OCI-LY7 (cell line): ENCODE measurements at places on chromosomes 16 and 17.

DNA sequence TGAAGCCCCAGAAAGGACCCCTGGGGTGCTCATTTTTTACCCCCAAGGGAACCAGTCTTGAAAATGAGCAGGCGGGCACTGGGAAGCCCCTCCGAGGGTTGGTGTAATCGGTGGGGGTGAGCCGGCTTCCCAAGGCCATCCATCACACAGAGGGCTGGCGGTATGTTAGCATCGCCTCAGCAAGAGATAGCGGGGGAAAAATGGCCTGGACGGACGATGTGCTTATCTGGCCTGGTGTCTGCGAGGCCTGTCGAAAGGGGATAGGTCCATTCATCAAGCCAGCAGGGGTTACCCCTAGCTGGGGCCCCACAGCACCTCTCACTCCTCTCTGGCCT is 188.9 kb downstream of the IRF8 start:
- no peak for DNase-seq

DNA sequence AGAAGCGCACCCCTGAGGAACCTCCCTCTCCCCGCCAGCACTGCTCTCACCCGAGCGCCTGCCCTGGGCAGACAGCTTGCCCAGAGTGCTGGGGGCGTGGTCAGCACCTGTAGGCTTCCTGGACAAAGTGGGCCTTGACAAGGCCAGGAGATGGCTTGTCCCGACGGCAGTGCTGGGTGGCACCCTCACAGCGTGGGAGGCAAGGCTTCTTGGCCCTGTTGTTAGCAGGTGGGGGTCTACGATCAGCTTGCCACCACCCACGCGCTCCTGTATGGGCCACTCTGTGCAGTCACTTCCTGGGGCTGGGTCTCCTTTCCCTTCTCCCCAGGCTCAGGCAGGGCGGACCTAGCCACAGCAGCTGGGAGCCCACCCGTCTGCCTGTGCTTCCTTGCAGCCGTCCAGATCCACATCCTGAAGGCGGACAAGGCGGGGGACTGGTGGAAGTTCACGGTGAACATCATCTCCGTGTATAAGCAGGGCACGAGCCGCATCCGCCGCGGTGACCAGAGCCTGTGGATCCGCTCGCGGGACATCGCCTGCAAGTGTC is 218.0 kb downstream of the NTN1 start:
- no peak for DNase-seq

DNA sequence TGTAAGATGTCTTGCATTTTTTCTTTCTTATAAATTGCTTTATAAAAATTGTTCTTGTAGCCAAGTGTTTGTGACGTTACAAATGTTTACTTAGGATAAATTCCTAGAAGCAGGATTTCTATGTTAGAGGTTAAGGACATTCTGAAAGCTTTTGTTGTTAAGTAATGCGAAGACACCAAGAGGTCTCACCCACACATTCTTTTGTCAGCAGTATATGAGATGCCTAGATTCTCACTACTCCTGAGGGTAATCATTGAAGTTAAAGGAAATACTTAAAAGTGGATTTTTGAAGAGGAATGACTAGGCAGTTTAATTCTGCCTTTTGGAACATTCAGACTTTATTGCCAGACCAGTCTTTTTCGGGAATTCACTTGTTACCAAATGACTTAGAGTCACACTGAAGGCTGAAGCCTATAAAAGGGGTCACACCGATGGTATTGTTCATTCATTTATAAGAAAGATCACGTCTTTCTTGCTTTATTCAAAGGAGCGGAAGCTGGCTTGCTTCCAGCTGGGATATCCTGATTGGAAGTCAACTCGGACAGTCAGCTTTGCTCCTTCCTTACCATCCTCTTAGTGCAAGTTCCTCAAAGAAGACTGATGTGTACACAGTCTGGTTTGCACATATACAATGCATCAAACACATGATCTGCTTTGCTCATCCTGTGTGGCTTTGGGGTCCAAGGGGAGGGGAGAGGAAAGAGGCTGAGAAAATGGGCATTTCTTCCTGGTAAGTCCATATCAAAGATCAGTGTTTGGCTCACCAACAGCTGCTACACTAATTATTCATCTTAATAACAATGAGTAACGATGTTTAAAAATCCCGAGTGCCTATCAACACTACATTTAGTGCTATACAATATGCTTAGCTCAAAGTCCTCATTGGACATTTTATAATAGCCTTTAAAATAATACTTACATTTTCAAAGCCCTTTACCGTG is 160.0 kb downstream of the MAP2K6 start:
- DNase-seq: peak; percentile 45

GRCh38 chr17:1628856-1629503 is 346 bp upstream of the SLC43A2 start:
- DNase-seq: peak; percentile 96

- no peak for DNase-seq
Observed at GRCh38 chr17:219696-220095, 38.2 kb upstream of the DOC2B start.

DNA sequence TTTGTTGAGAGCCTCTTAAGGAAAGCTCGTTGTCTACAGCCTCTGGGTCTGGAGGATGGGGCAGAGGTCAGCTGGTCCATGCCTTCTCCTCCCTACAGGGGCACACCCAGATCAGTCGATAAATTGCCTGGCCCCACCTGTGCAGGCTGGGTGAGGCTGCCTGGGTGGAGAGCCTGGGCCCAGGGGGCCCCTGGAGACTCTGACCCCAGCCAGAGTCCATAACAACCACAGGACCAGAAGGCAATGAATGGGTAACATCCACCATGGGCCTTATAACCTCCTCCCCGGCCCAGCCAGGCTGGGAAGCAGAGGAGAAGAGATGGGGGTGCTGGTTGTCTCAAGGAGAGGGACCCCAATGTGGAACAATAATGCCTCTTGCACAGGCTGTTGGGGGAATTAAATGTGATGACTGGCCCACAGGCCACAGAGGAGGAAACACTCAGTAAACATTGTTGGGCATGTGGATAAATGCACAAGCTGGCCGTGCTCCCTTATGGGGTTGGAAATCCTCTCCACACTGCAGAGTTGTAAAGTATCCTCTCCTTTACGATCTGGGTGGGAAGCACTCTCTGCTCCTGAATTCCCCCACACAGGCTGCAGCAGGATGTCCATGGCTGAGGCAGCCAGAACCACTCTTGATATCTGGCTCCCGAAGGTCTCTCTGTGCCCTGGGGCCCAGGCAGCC is 56.7 kb upstream of the TOB1 start:
- DNase-seq: no peak

GRCh38 chr17:41678907-41679739 is 9.6 kb upstream of the EIF1 start:
- DNase-seq: peak; percentile 49

- no peak for DNase-seq
Observed at GRCh38 chr17:40473573-40474365, 27.7 kb downstream of the TNS4 start.

DNA sequence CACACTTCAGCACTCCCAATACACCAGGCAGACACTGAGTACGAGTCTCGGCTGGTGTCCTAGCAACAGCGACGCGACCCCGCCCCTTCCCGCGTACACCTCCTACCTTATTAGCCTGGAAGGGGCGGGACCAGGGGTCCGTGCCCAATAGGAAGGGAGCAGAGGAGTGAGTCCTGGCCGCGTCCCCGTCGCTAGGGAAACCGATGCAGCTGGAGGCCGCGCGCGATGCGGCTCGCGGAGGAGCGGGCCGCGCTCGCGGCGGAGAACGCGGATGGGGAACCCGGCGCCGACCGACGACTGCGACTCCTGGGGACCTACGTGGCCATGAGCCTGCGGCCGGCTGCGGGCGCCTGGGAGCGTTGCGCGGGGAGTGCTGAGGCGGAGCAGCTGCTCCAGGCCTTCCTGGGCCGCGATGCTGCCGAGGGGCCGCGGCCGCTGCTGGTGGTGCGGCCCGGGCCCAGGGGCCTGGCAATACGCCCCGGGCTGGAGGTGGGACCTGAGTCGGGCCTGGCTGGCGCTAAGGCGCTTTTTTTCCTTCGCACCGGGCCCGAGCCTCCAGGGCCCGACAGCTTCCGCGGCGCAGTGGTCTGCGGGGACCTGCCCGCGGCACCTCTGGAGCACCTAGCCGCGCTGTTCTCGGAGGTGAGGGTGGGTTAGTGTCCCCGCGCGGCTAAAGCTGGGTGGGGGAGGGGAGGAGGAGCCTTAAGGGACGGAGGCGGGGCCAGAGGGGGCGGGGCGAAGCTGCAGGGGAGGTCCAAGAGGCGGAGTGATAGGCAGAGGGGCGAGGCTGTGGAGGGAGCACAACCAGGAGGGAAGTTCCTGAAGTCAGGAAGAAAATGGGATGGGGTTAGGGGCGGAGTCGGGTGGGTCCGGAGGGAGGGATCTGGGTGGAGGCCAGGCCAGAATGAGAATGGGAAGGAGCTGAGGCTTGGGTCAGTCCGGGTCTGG is at the start of gene DNAH9:
Gene DNAH9, plus strand, starts transcription at position 197 of the 948 bp plus-strand sequence. Its CDS starts 29 bp downstream, at position 226.
- DNase-seq: no peak

- no peak for DNase-seq
Observed at GRCh38 chr17:49393491-49394255, 21.0 kb downstream of the PHB1 start.

DNA sequence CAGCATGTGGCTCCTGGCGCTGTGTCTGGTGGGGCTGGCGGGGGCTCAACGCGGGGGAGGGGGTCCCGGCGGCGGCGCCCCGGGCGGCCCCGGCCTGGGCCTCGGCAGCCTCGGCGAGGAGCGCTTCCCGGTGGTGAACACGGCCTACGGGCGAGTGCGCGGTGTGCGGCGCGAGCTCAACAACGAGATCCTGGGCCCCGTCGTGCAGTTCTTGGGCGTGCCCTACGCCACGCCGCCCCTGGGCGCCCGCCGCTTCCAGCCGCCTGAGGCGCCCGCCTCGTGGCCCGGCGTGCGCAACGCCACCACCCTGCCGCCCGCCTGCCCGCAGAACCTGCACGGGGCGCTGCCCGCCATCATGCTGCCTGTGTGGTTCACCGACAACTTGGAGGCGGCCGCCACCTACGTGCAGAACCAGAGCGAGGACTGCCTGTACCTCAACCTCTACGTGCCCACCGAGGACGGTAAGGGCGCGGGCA is 645 bp downstream of the NLGN2 start:
- no peak for DNase-seq

DNA sequence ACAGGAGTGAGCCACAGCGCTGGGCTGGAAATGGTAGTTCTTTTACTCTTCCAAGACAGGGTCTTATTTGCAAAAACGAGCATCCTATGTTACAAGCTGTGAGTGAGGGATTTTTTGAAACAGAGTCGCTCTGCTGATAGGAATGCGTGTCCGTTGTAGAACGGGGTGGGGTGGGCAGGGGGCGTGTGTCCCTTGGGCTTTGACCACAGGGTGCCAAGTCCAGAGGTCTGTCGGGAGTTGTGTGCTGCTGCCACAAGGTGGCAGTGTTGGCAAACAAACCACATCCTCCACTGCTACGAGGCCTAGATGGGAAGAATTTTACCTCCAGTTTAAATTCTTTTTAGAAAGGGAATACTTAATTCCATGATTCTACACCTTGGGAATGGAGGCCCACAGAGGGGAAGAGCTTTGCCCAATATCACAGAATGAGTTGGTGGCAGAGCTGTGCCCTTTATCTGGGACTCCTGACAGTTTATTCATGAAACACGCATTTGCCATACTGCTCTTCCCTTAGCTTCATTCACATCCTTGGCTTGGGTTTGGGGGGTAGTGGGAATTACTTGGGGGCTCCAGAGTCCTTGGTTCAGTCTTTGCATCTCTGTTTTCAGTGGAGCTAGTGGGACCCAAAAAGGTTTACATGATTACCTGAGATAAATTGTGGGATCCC is 30.6 kb upstream of the ETV4 start:
- peak; percentile 77 for DNase-seq

DNA sequence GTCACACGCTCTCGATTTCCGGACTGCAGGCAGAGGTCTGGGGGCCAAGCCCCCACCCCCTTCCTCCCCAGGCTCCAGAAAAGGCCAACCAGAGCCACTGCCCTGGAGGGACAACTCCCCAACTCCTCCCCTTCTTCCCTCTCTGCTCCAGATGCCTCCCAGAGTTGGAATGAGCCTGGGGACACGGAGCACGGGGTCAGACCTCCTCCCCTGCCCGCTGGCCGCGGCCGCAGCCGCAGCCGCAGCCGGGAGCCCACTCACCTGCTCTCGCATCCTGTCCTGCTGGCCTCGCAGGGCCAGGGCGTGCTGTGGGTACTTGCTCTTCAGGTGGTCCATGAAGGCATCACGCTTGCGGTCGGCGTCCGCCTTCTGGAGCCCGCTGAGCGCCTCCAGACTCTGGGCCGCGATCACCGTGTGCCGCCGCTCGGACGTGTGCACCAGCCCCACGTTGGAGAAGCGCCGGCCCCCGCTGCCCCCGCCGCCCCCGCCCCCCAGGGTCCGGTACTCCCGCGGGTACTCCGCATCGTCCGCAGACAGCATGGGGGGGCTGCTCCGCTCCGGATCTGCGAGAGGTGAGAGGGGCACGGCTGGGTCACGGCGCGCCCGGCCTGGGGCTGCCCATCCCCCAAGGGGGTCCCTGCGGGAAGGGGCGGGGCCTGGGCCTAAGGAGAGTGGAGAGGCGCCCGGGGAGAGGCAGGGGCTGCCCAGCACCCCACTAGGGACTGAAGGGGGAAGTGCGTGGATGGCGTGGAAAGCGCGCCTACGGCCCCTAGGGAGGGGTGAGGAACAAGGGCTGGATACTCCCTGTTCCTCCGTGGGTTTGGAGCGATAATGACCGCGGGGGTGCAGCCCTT is 27.3 kb downstream of the SRCIN1 start:
- DNase-seq: no peak

DNA sequence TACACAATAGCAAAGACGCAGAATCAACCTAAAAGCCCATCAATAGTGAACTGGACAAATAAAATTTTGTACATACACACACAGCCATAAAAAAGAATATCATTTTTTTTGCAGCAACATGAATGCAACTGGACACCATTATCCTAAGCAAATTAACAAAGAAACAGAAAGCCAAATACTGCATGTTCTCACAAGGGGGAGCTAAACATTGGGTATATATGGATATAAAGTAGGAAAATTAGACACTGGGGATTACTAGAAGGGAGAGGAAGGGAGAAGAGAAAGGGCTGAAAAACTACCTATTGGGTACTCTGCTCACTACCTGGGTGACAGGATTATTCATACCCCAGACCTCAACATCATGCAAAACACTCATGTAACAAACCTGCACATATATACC is 28.2 kb downstream of the ADAMTS18 start:
- DNase-seq: no peak

- no peak for DNase-seq
Observed at GRCh38 chr17:56292010-56292409, 138.7 kb downstream of the ANKFN1 start.

DNA sequence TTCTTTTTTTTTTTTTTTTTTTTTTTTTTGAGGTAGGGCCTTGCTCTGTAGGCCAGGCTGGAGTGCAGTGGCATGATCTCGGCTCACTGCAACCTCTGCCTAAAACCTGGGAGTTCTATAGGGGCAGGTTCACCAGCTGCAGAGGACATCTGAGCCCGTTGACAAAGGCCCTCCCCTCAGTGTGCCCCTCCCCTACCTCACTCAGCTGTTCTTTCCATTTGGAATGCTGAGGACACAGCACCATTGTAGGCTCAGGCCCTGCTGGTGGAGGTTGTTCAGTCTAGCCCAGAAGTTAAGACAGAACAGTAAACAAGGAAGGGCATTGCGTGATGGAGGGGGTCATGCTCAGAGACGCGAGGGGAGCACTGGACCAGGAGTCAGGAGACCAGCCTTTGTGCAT is 21.8 kb upstream of the KIF19 start:
- DNase-seq: no peak
